ENCODE measurements at places on chromosomes 6 and 20.

DNA sequence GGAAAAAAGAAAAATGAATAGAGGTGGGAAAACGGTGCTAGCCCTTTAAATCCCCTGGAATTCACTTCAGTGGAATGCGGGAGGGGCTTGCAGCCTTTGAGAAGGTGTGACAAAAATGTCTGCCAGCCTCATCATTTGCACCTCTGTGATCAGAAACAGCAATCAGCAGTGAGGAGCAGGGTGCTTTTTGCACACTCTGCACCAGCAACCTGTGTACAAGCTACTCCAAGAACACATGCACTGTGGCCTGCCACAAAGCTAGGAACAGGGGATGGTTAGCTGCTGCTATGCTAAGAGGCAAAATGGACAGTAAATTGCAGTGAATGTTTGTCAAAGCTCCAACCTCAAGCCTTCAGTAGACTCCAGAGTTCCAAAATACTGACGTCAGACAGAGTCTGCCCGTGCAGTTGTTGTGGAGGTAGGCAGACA is 29.7 kb downstream of the GINS1 start:
- ATAC-seq = no peak

- ATAC-seq = peak; percentile 7
Observed at GRCh38 chr6:127342296-127342945, 988 bp downstream of the ECHDC1 start.

DNA sequence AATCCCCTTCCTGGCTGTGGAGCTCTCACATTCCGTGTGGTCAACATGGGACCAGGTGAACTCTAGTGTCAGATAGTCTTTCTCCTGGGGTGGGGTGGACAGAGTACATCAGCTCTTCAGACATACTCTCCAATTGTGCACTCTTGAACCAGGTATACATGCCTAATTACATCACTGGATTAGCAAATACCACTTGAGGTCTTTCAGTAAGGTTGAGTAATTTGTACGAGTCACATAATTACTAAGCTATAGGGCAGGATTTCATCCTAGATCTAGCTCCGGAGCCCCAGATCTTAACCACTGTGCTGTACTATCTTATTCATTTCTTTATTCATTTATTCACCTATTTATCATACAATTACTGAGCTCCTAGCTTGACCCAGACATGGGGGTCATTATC is 821.3 kb downstream of the TFAP2A start:
- ATAC-seq = no peak

DNA sequence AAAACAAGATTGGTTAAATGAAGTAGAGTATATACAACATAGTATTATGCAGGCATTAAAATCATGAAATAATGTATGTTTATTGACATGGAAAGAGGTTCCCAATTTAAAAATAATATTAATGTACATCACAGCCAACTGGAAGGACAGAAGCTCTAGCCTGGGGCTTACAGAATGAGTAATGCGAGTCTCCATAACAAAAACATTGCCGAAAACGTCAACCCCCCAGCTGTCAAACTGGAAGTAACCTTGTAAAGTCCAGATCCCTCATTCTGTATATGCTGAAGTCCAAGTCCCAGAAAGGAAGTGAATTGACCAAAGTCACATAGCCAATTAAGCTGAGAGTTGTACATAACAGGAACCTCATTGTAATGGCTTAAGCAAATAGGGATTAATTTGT is 128.7 kb upstream of the ECI2 start:
- ATAC-seq = no peak

- no peak for ATAC-seq
Observed at GRCh38 chr6:51536728-51537127, 550.7 kb downstream of the PKHD1 start.

- no peak for ATAC-seq
Observed at GRCh38 chr20:19141998-19142397, 70.4 kb upstream of the SLC24A3 start.

- ATAC-seq = peak; percentile 65
Observed at GRCh38 chr20:1965520-1966351, 28.1 kb downstream of the PDYN start.

- ATAC-seq = no peak
Observed at GRCh38 chr20:19969507-19970255, 47.5 kb upstream of the NAA20 start.

GRCh38 chr6:15426901-15427300 is 181.0 kb downstream of the JARID2 start:
- ATAC-seq = no peak

- ATAC-seq = no peak
Observed at GRCh38 chr20:38190936-38191371, 25.9 kb upstream of the TGM2 start.

GRCh38 chr6:31168606-31169005 is 1.9 kb downstream of the POU5F1 start:
- ATAC-seq = no peak

DNA sequence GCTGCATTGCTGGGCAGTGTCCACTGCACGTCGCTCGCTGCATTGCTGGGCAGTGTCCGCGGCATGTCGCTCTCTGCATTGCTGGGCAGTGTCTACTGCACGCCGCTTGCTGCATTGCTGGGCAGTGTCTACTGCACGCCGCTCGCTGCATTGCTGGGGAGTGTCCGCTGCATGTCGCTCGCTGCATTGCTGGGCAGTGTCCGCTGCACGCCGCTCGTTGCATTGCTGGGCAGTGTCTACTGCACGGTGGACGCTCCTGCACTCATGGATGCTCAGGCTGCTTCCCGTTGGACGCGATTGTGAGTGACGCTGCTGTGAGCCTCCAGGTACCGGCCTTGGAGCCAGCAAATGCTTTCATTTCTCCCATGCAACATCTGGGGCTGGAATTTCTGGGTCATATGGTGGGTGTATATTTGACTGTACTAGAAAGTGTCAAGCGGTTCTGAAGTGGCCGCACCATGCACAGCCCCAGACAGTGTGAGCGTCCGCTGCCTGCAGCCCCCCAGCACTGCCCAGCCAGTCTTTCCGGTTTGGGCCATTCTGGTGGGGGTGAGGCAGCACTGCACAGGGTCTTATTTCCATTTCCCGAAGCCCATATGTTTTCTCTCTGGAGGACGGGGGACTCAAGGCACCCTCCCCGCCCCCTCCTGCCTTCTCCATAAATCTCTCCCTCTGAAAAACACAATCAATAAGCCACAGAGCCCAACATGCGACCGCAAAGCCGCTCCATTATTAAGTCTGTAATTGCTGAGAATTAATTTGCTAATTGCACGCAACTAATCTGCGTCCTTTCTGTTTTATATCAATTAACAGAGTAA is 97.4 kb downstream of the YTHDF1 start:
- no peak for ATAC-seq

GRCh38 chr6:94988701-94989100 is 588.6 kb upstream of the MANEA start:
- no peak for ATAC-seq

DNA sequence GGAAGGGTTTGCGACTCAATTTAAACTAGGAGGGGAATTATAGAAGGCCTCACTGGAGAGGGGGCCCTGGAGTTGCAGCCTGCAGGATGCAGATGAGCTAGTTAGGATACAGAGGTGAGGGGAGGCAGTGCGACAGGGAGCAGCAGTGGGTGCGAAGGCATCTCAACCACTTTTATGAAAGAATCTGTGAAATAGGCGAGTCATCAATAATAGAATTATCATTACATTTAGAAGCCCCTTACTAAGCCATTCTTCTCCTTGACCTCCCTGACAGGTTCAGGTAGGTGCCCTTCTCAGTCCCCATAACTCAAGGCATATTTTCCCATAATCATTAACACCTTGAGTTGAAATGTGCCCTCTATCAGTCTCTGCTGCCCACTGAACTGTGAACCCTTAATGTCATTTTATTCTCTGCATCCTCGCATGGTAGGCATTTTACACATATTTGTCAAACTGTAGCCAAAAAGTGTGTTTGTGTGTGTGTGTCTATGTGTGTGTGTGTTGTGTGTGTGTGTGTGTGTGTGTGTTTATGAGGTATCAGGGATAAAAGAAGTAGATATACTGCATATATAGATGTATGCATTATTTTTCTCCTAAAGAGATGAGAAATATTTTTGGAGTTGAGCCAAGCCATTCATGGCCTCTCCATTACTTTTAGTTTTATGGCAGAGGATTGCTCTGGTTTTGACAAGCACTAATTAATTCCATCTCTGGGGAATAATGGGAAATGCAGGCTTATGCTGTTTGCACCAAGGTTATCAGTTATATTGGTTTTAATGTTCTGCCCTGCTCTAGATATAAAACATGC is 898.8 kb downstream of the KIF16B start:
- ATAC-seq = no peak

Measured in esophagus mucosa (tissue), 1 donor.